ENCODE measurements at places on chromosomes 16 and 17.

DNA sequence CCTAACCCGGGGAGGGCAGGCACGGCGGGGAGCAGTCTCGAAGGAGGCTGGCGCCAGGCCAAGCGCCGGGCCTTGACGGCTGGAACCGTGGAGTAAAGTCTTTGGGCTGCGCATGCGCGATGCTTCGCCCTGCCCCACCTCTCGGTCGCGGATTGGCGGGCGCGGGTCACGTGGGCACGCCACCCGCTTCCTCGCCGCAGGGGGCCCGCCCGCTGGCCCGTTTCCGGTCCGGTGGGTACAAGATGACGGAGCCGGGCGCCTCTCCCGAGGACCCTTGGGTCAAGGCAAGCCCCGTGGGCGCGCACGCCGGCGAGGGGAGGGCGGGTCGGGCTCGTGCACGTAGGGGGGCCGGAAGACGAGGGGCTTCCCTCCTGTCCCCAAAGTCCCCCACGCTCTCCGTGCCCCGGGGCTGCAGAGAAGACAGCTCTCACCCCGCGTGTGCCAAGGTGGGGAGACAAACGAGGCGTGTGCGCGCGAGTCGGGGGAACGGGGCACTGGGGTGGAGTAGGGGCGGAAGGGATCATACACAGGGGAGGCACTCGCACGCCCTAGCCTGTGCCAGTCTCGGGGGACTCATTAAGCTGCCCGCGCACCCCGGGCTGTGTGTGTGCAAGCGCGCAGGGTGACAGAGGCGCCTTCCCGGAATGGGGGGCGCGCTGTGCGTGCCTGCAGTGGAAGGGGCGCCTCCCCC is at the start of gene MLX:
Gene MLX (plus strand): TSS at position 218 of the 691 bp plus-strand sequence. CDS start 25 bp downstream, at position 243.
- DNase-seq, result peak; percentile 95

- DNase-seq, result no peak
Measured at GRCh38 chr17:50123649-50124349, 6.2 kb downstream of the SAMD14 start.

- DNase-seq, result no peak
Measured at GRCh38 chr16:87826798-87827587, 42.3 kb downstream of the SLC7A5 start.

DNA sequence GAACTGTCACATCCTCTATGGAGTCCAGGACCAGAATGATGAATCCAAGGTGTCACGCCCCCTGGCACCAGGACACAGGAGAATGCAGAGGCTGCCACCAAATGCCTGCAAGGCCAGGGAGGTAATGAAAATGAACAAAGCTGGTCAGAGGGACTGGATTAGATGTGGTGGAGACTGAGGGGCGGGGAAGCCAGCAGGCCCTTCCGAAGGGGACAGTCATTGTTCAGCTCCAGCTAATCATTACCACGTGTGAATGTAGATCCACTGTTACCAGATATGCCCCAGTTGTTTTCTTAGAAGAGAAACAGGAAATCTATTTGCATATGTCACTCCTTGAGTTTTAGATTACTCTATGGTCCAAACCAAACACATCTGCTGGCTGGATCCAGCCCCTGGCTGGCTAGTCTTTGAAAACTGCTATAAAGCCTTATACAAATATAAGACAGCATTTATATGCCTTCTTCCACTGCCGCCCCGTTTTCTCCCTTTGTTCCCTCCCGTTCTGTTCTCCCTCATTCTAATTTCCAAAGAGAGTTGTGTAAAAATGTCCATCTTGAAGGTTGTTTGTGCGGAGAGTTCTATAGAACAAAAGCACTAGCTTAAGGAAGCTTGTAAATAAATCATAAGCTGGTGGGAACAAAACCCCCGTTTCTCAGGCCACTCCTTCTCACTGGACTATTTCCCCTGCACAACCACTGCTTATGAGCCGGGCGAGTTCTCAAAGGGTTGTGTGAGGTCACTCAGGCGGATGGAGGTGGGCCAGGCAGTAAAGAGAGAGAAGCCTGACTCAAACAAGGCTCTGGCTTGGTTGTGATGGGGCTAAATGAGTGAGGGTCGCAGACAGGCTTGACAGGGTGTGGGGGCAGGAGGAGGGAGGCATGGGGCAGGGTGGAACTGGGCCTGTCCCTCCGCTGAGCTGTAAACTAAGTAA is 14.2 kb downstream of the CRYM start:
- no peak for DNase-seq

GRCh38 chr16:89322321-89323119 is 105.0 kb downstream of the ZNF778 start:
- DNase-seq, result no peak

GRCh38 chr17:7440834-7441195 is 1.5 kb downstream of the FGF11 start:
- peak; percentile 53 for DNase-seq

GRCh38 chr17:65918500-65918899 is 273.4 kb downstream of the CEP112 start:
- DNase-seq, result no peak

GRCh38 chr17:5931616-5932015 is 138.6 kb upstream of the WSCD1 start:
- no peak for DNase-seq

DNA sequence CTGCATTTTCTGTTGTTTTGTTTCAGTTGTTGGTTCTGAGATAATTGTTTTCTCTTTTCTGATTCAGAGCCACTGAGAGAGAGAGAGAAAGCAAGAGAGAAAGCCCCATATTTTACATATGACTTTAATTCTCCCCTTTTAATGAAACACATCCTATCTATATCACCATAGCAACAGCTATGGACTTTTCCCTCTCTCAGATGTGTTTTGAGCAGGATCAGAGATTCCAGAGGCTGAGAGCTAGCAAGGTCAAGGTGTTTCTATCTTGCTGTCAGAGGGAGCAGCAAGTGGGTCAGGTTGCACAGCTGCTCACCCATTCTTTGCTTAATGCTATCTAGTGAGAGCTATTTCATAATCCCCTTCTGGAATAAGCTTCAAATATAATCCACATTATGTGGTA is 415.9 kb downstream of the CA10 start:
- DNase-seq, result no peak

- no peak for DNase-seq
Measured at GRCh38 chr16:10896723-10897122, 19.7 kb downstream of the CIITA start.

DNA sequence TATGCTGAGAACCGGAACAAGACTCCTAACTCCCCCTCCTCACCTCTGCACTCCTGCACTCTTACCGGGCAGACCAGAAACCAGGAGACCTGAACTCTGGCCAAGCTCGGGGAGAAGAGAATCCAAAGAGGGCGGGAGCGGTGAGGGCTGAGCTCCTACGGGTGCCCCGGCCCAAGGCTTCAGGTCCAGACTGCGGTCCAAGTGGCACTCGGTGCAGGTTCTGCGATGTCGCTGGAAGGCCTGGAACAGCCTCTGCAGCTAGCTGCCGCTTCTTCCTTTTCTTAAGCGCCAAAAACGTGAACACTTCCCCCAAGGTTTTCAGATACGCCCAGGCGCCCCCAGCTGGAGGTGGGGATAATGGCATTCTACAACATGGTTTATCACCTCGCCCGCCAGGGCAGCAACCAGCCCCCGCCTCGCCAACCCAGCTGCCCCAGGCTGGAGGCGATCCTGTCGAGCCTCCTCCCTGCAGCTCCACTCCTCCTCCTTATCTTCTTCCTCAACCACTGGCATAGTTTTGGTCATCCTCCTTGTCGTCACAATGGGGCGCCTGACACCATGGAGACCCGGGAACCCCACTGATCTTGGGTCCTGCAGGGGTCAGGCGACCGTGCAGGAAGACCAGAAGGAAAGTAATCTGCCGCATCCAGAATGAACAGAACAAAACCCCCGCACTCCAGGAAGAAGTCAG is 1735.9 kb downstream of the TP53TG3F start:
- no peak for DNase-seq
